ENCODE measurements at places on chromosomes 1 and 21. TPM values are rescaled to one million over a fixed set of nuclear protein-coding genes. Genes with fewer than 3 reads are reported as not detected.

DNA sequence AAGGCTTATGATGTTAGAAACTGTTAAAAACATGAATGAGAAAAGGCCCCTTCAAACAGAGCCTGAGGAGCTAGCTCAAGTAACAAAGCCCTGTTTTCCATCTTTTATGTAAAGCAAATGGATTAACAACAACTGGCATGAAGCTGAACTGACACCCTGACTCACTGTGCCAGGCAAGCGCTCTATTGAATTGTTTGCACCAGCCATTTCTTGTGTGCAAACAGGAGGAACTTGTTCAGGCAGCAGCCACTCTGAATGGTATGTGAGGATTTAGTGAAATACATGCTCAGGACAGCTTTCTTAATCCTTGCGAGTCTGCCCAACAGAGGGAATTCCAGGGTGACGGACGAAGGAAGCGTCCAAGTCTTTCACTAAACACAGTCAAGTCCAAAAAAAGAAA, 291.1 kb upstream of the ADGRL2 start:
- no peaks in the 10 kb centered on the region for H3K27me3 ChIP-seq
- no peak for DNase-seq
- H3K4me3 ChIP-seq = no peak overlapping the region
- H3K36me3 ChIP-seq = no peaks in the 10 kb centered on the region

DNA sequence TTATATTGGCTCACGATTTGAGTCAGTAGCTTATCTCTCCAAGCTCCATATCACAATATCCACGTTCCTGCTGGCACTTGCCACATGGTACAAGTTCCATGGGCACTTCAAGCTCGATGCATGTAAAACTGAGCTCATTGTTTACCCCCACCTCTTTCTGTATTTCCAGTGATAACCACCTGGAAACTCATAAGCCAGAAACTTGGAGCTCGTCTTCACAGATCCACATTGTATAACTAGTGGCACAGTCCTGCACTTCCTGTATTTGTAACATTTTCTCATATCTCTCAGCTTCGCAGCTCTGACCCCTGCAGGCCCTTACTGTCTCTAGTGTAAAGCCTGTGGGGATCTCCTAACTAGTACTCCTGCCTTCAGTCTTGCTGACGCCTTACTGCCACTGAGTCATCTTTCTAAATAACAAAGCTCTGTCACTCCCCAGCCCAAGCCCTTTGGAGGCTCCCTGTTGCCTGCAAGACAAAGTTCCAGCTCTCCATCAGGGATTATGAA, 6.5 kb upstream of the C2CD4D start:
- H3K36me3 ChIP-seq = no peaks in the 10 kb centered on the region
- no peak overlapping the region for H3K4me3 ChIP-seq
- no peak overlapping the region for H3K27ac ChIP-seq
- DNase-seq = no peak

DNA sequence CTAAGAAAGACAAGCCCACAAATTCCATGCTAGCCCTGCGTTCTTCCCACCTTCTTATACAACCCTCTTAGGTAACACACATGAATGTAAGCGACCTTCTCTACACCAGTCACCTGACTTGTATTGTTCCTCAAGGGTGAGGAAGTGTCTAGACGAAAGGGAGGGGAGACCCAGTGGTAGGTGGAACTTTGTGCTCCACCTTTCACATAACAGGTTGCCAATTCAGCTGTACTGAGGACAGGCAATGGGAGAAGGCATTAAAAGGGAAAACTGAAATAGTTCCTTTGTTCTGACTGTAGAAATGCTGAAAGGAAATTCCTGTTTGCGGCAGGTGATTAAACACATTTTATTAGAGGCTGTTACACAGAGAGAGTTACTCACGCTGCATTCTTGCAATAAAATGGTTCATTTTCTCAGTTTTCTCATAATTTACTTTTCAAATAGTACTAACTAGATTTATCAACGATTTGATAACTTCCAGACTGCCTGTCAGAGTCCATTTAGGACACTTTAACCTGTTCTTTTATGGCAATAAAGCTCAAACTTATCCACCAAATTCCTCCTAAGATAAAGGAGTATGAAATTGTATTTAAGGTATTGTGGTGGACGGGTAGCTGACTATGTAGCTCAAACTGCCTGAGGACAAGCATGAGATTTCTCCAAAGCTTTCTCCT, 17.8 kb upstream of the CHRM3 start:
- DNase-seq = no peak
- H3K4me1 ChIP-seq = no peaks in the 10 kb centered on the region
- H3K27ac ChIP-seq = no peak overlapping the region
- no peaks in the 10 kb centered on the region for H3K27me3 ChIP-seq

DNA sequence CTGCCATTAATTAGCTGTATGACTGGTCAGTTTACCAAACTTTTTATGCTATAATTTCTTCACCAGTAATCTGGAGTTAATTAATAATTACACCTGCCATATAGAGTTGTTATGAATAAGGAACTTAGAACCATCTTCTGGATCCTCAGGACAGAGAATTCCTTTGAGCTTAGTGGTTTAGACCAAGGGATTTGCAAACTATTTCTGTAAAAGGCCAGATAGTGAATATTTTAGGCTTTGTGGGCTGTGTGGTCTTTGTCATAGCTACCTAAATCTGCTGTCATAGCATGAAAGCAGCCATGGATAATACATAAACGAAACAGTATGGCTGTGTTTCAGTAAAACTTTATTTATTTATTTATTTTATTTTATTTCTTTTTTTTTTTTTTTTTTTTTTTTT, 9.0 kb downstream of the TIMM17A start:
- peaks cover 75% of the 10 kb centered on the region for H3K36me3 ChIP-seq
- no peaks in the 10 kb centered on the region for H3K27me3 ChIP-seq
- no peaks in the 10 kb centered on the region for H3K4me1 ChIP-seq
- no peak overlapping the region for H3K27ac ChIP-seq

The CD52 gene
- total RNA-seq = not detected

The SPATA46 gene
- not detected for total RNA-seq

The LRRC53 gene
- not detected for total RNA-seq

The MANEAL gene
- total RNA-seq = 5.9 TPM

The SCMH1 gene
- total RNA-seq = 37.8 TPM
